SK-N-SH (cell line): ENCODE measurements at places on chromosomes 12 and 14.

- no peak for DNase-seq
Measured at GRCh38 chr14:95062946-95063345, 94.4 kb downstream of the DICER1 start.

- DNase-seq = no peak
Measured at GRCh38 chr12:108241986-108242703, 97.0 kb downstream of the CMKLR1 start.

DNA sequence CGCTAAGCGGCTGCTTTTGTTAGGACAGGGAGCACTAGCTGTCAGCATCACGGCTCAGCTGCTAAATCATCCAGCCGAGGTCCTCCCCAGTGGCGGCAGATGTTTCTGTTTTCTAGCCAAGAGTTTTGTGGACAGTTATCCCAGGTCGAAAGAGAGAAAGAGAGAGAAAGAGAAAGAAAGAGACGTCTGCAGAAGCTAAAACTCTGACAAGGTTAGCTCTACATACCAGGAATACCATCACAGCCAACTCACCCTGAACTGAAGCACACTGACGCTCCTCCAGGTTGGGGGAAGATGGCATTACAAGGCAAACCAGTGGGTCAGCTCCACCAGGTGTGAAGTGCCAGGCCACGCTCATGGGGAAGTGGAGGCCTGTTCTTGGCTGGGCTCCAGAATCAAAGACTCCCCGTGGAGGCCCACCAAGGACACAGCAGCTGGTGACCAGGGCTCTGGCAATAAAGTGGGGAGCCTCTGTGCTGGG is 64.9 kb upstream of the DICER1 start:
- DNase-seq = no peak

- DNase-seq = no peak
Measured at GRCh38 chr12:118418385-118419057, 42.2 kb downstream of the SUDS3 start.

DNA sequence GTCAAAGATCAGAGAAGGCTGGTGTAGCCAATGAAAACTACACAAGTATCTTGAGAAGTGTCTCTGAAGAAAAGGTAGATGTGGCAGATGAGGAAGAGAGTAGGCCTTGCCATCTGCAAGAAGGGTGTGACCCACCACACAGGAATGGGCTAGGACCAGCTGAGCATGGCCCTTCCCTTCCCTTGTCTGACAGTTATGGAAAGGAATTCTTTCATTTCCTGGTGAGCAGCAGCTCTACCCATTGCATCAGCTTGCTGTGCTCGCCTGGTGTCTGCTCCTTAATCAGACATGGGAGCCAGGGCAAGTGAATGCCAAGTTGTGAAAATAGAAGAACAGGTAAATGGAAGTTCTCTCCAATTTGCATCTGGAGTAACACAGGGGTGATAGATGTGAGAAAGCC is 145.2 kb upstream of the KRR1 start:
- DNase-seq = no peak
